ENCODE measurements at places on chromosomes 11 and 22.

GRCh38 chr11:112156153-112156955 lies 7.5 kb downstream of the IL18 start:
- DNase-seq = no peak

DNA sequence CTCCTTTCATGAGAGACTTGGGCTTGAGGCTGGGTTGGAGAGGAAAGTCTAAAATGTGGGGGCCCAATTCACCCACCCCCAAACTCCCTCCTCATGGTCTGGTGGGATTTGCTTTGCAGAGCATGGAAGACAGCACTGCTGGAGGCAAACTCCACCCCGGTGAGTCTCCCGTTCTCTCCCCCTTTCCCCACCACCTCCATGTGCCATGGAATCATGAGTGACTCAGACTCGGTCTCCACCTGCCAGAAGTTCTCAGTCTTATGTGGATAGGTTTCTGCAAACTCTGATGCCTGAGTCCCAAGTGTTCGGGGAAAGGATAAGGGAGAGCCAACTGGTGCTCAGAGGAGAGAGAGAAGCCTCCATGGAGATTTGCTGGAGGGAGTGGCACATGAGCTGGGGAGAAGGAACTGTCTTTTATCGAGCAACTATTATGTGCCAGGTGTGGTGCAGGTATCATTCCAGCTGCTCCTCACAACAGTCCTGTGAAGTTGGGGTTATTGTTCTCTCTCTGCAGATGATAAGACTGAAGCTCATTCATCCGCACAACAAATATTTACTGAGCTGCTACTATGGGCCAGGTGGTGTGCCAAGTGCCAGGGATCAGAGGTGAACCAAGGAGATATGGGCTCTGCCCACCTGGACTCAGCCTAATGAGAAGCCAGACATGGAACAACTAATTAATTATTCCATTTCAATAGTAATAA lies 6.6 kb downstream of the PLEKHB1 start:
- no peak for DNase-seq

GRCh38 chr22:36243986-36244385 lies 4.7 kb upstream of the APOL2 start:
- no peak for DNase-seq

- no peak for DNase-seq
Observed at GRCh38 chr22:43858156-43858895, 4.0 kb downstream of the SULT4A1 start.

- no peak for DNase-seq
Observed at GRCh38 chr11:72561856-72562255, 112.4 kb downstream of the PDE2A start.

DNA sequence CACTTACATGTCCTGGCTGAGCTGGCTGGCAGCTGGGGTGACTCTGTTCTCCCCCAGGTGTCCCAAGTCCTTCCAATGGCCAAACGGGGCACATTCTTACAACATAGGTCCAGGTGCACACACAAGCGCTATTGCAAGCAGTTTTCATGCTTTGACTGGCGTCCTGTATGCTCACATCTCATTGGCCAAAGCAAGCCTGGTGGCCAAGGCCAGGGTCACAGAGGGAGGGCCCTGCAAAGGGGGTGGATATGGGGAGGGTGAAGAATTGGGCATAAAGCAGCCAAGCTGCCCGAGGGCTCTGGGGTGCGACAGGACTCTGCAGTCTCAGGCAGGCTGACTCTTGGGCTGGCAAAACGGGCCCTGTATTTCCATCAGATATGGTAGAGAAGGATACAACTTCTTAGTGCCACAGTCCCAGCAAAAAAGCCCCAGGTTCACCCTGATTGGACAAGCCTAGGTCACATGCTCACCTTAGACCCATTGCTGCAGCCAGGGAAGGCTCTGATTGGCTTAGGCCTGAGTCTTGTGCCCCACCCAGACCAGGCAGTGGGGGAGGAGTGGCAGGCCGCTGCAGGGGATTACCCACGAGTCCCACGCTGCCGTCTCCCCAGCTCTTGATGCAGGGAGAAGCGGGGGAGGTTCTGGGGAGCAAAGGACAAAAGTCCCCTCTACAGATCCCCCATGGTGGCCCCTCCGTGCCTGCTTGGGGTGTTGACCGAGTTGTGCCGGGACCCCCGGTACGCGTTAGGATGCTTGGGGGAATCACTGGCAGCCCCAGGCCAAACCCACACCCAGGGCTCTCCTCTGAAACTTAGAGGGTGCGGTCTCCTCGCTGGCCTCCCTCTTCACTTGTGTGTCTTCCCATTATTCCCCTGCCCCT lies 110.8 kb downstream of the ARHGAP8 start:
- DNase-seq = no peak

GRCh38 chr22:17105143-17106129 lies 15.7 kb downstream of the TMEM121B start:
- no peak for DNase-seq

GRCh38 chr11:86885311-86885710 lies 69.9 kb downstream of the FZD4 start:
- DNase-seq = no peak

DNA sequence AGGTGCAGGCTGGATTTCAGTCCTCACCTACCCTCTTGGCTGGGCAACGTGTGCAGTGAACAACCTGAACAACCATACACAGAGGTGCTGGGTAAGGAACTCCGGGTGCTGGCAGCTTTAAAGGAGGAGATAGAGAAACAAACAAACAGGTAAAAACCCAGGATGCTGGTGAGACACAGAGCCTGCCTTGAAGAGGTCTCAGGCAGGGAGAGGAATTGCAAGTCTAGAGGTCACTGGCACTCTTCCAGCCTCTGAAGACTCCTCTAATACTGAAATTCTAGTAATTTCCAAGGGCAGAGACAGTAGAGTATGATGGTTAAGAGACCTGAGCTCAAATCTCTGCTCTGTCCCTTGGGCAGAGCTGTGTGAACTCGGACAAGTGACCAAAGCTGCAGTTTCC lies 192.5 kb downstream of the CEP164 start:
- DNase-seq = no peak

GRCh38 chr11:69126286-69126685 lies 29.4 kb upstream of the SMIM38 start:
- no peak for DNase-seq

GRCh38 chr11:128594226-128594625 lies 6.9 kb upstream of the ETS1 start:
- no peak for DNase-seq

- peak; percentile 37 for DNase-seq
Observed at GRCh38 chr11:126317756-126318573, 14.1 kb downstream of the DCPS start.

DNA sequence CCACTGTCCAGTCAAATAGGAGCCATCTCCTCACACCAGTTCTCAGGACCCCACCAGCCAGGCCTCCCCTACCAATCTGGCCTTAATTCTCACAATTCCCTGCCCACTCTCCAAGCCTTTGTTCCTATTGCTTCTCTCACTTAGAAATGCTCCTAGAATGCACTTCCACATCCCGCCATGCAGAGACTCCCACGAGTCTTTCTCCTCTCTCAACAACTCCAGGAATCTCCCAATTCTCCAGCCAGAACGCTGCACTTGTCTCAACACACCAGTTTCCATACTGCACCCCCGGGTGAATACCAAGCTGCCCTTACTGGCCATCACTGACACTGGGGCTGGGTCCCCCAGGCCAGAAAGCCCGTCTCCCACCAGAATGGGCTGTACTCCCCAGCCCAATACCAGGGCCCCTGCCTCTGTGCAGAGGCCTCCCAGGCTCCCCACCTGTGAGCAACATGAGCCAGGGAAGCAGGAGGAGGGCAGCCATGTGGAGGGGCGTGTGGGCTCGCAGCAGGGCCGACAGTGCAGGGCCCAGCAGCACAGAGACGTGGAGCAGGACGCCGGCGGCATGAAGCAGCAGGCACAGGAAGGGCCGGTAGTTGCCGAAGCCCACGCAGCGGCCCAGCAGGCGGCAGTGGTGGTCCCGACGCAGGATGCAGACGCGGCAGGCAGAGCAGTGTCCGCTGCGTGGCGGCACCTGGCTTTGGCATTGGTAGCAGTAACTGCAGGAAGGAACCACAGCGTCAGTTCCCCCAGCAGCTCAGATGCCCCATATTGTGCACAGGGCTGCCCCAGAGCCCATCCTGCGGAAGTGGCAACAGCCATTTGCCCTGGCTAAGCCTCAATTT lies 2.4 kb downstream of the ZDHHC24 start:
- peak; percentile 24 for DNase-seq

DNA sequence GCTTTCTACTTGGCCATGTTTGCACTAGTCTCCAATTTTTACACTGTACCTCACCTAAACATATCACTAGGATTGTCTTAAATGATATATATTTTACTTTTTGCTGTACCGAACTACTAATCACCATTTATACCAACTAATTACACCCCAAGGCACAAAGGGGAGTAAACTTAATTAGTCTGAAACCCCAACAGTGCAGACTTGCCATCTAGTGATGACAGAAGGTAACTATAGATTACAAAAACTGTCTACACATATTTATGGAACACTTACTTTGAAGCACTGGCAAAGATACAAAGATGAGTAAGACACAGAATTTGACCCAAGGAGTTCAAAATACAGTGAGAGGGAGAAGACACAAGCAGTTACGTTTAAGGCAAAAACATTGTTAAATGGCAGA lies 139.7 kb downstream of the CNTN5 start:
- no peak for DNase-seq

- DNase-seq = no peak
Observed at GRCh38 chr11:91854171-91854570, 370.4 kb upstream of the FAT3 start.

DNA sequence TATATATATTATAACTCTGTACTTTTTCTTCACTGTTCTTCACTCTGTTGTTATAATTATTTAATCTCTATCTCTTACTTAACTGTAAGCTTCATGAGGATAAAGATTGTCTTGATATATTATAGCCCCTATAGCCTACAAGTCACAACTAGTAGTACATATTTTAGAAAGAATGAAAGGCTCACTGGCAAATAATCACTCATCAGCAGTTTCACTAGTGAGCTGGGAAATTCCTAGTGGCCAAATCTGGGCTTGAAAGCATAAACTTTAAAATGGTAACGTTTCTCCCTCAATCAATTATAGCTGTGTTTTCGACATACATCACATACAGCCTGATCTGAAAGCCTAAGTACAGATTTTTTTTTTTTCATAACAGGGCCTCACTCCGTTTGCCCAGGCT lies 42.5 kb downstream of the CTSC start:
- DNase-seq = no peak

Measured in body of pancreas (tissue), 4 donors.